ENCODE measurements at places on chromosomes 2 and 18.

DNA sequence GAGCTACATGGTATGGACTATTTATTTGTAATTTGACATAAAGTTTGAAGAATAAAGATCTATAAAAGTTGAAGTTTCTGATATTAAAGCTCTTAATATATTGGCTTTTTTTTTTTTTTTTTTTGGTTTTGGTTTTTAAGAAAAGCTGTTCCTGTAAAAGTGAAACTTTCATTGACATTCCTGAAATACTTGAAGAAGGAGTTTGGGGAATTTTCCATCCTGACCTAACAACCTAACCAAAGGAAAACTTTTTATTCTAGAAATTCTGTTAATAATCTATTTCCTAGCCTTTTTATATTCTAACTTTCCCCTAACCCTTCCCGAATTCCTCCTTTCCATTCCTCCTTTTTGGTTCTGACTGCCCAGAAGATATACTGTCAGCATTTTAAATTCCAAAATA, 83.7 kb downstream of the ACSL3 start:
- DNase-seq, result no peak

- no peak for DNase-seq
Observed at GRCh38 chr2:39241588-39241987, 2.2 kb downstream of the CDKL4 start.

DNA sequence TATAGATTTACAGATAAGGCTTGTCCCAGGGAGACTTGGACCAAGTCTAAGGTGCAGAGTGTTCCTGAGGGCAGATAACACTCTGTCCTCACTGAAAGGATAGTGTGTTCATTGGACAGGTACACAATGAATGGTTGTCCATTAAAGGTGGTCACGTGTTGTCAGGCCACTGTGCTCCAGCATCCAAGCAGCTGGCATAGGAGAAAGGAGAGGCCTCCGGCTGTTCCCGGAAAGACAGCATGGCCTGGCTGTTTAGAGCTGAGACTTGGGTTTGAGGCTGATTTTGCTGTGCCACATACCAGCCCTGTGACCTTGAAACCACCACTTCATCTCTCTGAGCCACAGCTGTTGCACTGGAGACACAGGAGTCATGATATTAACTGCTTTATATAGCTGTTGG, 19.6 kb upstream of the SULT1C3 start:
- no peak for DNase-seq

DNA sequence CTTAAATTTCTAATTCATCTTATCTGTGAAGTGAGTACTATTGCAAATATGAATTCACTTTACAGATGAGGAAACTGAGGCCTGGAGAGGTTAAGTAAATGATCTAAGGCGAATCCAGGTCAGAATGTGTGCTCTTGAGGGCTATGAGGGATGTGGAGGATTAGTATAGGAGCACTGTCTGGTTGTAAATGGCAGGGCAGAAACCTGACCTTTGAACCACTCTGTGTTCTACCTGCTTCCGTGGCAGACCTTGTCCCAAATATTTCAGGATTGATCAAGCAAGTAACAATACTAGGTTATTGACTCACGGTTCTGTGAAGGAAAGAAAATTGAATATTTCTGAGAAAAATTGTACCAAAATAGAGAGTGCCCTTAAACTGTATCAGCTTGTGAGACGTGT, 74.7 kb downstream of the PTPRM start:
- no peak for DNase-seq

DNA sequence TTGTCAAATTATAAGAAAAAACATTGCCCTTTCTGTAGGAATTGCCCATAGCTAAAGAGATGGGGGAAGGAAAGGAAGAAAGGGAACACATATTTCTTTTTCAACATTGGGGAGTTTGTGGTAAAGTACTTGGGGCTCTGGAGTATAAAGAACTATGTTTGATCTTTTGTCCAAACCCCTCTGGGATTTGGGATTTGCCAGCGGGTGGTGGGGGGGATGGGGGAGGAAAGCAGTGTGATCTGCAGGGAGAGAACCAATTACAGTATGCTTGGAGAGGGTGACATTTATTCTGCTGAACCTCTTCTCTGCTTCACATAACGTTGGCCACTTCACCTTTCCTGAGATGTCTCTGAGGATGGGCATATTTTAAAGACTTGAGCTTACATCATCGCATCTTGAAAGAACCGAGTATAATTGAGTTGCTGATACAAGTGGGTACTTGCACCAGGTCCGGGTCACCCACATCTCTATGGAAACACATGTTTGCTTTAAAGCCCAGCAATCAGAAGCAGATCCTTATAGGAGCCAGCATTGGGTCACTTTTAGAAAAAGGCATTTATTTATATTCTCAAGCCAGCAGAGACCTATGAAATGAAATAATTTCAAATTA, 73.1 kb downstream of the SPATS2L start:
- no peak for DNase-seq

DNA sequence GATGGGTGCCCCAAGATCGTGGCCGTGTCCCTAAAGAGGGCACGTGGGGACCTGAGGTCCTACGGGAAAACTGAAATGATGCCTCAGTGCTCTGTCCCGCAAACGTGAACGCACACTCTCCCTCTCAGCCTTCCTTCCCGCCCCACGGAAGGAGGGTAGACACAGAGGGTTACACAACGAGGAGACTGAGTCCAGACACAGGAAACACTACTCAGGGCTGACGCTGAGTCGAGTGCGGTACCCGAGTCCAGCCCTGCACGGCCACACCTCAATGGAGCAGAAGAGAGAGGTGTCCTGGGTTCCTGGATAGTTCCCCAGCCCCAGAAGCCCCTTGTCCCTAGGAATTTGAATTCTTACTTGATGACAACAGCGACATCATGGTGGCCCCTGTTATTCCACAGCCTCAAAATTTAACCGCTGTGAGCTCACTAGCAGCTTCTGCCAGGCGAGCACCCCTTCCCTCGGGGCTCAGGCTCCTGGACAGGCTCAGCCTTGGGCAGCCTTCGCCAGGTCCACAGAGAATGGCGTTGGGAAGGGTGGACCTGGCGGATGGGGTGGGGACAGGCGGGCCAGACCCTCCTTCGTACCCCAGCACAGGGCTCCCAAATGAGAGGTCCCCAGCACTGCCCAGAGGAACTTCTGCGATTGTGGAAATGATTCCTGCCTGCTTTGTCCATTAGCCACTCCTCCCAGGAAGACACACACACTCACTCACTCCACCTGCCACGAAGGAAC, 980 bp upstream of the RNPEPL1 start:
- DNase-seq, result no peak

DNA sequence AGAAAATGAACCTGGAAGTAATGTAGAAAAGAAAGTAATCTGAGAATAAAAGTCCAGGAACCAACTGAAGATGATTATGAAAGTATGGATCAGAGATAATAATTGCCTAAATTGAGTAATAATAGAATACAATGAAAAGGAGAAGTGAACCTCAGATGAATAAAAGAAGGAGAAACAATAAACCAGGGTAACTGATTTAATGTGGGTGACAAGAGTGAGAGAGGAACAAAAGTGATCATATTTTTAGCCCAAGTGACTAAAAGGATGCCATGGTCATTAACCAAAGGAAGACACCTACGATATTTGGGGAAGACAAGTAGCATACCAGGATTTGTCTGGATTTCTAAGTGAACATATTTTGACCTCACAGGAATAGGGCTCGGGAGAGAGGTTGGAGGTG, 600.6 kb downstream of the RNF144A start:
- DNase-seq, result no peak

DNA sequence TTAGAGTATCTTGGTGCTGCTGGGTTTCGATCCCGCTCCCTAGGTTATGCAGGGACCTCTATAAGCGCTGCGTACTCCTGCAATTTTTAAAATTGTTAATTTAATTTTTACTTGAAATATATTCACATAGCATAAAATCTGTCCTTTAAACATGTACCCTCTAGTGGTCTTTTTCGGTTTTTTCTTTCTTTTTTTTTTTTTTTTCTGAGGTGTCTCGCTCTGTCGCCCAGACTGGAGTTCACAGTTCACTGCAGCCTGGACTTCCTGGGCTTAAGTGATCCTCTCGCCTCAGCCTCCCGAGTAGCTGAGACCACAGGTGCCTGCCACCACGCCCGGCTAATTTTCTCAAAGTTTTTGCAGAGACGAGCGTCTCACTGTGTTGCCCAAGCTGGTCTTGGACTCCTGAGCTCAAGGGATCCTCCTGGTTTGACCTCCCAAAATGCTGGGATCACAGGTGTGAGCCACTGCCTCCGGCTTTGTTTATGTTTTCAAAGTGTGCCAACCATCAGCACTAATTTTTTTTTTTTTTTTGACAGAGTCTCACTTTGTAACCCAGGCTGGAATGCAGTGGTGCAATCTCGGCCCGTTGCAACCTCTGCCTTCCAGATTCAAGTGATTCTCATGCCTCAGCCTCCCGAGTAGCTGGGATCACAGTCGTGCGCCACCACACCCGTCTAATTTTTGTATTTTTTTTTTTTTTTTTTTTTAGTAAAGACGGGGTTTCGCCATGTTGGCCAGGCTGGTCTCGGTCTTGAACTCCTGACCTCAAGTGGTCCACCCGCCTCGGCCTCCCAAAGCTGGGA, 585 bp upstream of the MOB1A start:
- no peak for DNase-seq

GRCh38 chr2:36405183-36405582, 49.6 kb downstream of the CRIM1 start:
- no peak for DNase-seq

- no peak for DNase-seq
Observed at GRCh38 chr2:113829270-113829669, 60.6 kb upstream of the ACTR3 start.

DNA sequence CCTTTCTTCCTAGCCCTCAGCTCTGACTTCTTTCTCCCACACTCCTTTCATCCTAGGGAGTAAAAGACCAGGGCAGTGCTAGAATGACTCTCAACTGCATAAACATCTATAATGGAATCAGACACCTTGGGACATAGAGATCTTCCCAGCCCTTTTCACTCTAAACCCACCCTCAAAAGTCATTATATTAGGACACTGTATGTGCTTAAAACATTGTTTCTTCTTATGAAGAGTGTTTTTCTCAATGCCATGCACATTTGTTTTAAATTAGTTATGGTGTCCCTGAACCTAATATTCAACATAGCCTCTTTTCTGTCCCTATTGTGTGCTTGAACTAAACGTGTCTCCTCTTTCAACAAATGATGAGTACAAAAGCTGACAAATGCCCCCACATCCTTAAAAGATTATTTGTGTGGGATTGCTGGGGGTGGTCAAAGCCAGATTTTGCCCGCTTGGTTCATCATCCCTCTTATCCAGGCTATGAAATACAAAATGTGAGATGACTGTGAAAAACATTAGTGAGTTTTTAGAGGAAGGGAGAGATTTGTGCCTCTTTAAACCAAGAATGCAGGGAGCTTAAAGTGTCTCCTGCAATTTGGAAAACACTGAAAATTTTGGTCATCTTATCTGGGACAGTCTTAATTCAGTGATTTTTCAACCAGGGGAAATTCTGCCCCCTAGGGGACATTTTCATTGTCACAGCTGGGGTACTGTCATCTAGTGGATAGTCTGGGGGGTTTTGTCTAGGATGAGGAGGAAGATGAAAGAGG, 29.0 kb downstream of the SERPINB5 start:
- DNase-seq, result no peak

DNA sequence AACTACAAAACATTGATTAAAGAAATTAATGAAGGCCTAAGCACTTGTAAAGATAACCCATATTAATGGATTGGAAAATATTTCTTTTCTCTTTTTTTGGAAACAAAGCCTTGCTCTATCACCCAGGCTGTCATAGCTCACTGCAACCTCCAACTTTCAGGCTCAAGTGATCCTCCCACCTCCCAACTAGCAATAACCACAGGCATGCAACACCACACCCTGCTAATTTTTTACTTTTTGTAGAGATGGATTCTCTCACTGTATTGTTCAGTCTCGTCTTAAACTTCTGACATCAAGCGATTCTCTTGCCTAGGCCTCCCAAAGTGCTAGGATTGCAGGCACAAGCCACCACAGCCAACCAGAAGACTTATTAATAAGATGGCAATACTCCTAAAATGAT, 73.4 kb upstream of the NDUFV2 start:
- DNase-seq, result no peak

GRCh38 chr2:143289025-143289424, 159.8 kb downstream of the ARHGAP15 start:
- no peak for DNase-seq

- no peak for DNase-seq
Observed at GRCh38 chr2:84991404-84992160, 20.6 kb downstream of the KCMF1 start.

GRCh38 chr2:46146866-46147502, 150.2 kb upstream of the EPAS1 start:
- DNase-seq, result no peak

GRCh38 chr18:49225160-49225559, 235.3 kb downstream of the DYM start:
- no peak for DNase-seq

DNA sequence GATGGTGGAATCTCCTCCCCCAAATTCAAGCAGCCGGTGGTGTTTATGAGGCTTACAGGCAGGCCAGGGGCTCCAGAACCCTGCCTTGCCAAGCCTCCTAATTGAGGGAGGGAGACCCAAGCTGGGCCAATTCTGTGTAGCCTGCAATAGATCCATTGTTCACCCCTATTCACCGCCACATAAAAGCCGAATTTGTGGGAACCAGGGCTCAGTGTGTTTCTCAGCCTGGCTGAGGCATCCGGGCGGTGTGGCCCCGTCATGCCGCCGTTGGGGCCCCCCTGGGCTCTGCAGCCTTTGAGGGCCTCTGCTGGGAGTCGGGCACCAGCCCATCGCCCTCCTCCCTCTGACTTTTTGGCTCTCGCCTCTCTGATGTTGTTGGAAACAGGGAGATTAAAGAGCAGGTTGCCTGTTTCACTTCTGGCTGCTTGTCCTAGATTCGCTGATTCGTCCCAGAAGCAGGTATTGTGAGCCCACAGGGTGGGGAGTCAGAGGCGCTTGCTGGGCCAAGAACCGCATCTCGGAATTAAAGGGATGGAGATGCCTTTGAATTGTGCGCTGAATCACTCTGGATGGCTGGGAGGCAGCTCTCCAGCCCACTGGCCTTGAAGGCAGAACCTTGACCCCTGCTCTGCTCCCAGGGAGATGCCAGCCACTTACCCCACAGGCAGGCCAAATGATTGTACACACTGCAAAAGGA, 14.7 kb upstream of the OTOS start:
- DNase-seq, result no peak
